ENCODE measurements at places on chromosomes 5 and 9. TPM values are rescaled to one million over a fixed set of nuclear protein-coding genes. Genes with fewer than 3 reads are reported as not detected.

DNA sequence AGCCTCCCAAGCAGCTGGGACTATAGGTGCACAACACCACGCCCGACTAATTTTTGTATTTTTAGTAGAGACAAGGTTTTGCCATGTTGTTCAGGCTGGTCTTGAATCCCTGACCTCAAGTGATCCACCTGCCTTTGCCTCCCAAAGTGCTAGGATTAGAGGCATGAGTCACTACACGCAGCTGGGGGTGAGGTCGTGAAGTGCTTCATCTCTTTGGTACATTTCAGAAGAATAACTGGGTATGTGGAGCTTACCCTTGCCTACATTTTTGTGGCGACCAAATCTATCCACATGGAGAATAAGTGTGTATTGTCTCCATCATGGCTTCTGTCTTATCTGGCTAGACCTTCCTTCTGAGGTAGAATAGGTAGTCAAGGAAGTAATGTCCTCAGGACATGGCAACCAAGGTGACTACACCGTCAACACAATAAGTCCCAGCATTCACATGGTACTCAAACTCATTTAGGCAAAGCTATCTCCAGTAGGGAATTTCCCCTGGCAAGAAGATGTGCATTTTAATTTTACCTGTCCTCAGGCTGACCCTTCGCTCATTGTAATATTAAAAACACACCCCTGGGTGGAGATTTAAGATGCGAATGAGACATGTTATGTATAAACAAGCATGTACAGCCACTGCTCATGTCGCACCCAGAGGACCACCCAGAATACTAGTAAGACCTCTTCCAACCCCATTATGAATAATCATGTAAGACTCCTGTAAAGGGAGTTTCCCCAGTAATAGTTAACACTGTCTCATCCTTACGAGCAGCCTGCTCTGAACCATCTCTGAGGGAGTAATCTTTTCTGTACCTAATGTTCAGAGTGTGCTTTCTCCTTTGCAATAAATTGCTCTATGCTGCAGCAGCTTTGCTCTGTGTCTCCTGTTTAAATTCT is 1173.2 kb downstream of the TAF11L14 start:
- DNase-seq, result no peak

DNA sequence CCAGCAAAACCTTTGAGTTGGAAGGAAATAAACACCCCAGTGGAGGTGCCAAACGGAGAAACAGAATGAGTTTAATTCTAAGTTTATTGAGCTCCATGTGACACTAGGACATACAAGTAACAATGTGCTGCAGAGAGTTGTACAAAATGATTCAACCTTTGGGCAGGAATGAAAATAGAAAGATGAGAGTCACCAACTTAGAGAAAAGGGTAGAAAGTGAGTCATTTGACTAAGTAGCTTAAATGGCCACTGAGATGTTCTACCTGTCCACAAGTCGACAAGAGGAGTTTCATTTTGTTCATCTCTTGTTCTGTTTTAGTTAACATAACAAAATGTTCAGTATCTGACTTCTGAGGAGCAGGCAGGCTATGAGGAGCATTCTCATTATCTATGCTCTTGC is 284.7 kb downstream of the NR2F1-AS1 start:
- DNase-seq, result no peak

- DNase-seq, result no peak
These were observed 751.6 kb downstream of the TLR4 start for GRCh38 chr9:118455788-118456187.

DNA sequence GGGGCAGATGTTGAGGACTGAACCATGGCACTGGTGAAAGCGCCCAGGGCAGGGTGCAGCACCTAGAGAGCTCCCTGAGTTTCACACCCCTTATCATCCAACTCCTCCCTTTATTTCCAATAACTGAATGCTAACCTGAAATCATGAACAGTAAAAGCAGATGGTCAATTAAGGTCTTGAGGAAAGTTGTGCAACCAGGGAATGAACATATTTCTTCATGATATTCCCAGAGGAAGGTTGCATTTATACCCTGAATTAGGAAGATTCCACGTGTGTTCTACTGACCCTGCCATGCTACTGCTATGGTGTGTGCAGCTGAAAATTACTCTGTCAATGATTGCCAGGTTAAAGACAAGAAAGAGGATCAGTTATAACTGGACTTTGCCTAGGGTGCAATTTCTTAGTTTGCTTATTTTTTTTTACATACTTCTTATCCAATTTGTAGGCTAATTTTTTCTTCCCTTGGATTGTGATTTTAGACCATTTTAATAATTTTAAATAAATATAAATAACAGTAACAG is 319.8 kb downstream of the SEMA5A start:
- DNase-seq, result no peak

DNA sequence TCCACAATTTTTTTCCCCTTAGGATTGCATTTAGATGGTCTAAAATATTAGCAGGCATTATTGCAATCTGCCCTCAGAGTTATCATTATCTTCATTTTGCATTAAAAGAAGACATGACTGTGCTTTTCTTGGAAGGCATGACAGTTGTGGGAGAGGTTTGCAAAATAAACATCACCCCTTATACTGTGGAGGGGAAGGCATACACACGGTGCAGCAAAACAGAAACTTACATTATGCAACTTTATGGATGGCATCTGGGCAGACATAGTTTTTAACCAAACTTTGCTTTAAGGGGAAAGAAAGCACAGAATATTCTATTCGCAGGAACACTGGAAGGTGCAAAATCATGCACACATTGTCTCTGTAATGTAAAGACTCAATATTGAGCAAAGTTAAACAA is 505.8 kb upstream of the ADAMTS16 start:
- DNase-seq, result no peak

DNA sequence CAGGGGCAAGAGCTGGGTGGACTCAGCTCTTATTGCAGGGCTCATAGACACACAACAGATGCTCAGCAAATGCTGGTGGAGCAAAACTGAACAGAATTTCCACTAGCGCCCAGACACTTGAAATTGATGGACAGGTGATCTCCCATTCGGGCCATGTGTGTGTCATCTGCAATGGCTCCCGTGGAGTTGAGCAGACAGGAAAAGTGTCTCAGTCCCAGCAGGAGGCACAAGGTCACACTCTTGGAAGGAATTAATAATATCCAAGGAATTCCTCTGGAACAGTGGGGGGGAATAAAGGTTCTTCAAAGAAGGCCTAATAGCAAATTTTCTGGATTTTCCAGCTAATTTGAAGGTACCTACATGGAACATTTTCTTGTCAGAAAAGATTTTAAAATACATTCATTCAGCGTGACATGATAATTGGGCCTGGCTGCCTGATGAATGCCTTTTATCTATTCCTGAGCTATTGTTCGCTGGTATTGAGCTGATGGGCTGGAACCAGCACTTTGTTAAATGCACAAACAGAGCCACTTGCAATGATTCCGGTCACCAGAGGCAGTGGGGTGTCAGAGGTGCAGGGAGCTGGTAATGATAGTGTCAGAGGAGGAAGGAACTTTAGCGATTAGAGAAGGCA is 31.5 kb upstream of the ALDH1B1 start:
- no peak for DNase-seq

GRCh38 chr9:119078015-119078414 is 291.2 kb downstream of the BRINP1 start:
- no peak for DNase-seq

FBXO4 gene
- total RNA-seq, result 8.0 TPM

HMMR gene
- total RNA-seq, result 60.2 TPM

CDKN2B-AS1 gene
- 2.2 TPM for total RNA-seq

Data from dermis blood vessel endothelial cell (primary cell).